ENCODE measurements at places on chromosomes 1 and 21.

- no peak for DNase-seq
These were observed 76.0 kb downstream of the STUM start for GRCh38 chr1:226624526-226624925.

- no peak for DNase-seq
These were observed 46.8 kb downstream of the TRPM2 start for GRCh38 chr21:44399955-44400790.

DNA sequence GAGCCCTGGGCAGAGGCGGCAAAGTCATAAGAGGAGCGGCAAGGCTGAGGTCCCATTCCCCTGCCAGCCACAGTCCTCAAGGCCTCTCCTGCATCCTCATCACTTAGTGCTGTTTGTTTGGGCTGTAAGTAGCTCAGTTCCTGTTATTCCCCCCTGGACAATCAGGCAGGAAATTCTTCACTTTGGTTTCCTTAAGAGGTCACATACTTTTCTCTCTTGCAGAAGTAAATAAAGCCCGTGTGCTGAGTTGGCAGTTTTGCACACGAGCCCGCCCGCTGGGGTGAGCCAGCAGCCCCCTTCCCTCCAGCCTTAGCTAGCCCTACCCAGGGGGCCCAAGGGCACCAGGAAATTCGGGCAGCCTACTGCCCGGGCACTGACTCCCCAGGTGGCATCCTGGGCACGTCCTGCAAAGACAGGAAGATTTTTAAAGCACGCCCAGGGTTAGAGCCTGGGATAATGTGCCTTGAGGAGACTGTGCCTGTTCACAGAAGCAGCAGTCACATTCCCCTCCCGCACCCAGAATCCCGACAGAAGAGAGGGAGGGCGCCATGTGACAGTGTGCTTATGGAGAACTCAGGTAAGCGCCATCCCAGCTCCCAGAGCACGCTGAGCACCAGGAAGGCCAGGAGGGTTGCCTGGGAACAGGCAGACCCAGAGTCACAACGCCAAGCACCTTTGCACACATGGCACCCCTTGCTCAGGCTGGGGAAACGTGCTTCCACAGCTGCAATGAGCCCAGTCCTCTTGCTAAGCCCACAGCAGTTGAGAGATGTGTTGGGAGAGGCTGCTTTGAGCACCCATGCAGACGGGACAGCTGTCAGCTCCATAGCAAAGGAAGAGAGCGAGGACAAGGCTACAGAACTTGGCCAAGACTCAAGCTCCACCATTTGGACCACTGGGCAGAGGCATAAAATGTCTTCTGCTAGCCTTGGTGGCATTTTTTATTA lies 144.5 kb upstream of the TMEM51 start:
- DNase-seq = no peak

DNA sequence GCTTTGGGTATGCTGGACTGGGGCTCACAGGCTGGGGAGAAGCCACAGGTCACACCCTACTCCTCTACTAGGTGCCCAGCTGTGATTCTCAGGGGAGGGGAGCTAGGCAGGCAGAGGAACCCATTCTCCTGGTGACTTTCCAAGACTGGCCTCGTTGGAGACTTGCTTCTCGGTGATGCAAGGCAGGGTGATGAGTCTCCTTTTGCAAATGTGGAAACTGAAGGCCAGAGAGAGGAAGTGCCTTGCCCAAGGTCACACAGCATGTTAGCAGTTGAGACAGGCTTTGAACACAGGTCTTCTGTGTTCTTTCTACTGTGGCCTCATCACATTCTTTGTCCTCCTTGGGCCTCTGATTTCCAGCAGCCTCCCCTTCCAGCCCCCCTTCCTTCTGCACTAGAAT lies 20.5 kb upstream of the C1QA start:
- DNase-seq = no peak

DNA sequence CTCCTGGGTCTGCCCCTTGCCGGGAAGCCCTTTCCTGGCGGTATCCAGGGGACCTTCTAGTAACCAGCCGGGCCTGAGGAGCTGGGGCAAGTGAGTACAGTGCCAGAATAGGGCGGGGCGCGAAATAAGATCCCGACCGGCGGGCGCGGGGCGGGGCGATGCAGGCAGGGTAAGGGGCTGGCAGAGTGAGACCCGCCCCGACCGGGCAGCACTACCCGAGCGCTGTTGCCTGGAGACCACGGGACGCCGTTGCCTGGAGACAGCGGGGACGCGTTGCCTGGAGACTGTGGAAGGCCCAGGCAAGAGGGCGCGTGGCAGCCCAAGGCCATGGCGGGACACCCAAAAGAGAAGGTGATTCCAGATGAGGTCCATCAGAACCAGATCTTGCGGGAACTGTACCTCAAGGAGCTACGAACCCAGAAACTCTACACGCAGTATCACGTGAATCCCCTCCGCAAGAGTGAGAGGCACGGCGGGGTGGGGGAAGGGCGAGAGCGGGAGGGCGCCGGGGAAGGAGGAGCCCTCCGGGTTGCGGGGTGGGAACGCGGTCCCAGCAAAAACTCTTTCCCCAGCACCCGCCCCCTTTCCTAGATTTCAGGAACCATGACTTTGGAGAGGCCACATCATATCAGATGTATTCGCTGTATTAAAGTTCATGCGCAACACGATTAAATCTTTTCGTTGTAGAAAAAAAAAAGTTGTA lies 24.3 kb downstream of the EBNA1BP2 start:
- peak; percentile 30 for DNase-seq

- no peak for DNase-seq
These were observed 978 bp downstream of the SLC39A1 start for GRCh38 chr1:153962088-153963029.

DNA sequence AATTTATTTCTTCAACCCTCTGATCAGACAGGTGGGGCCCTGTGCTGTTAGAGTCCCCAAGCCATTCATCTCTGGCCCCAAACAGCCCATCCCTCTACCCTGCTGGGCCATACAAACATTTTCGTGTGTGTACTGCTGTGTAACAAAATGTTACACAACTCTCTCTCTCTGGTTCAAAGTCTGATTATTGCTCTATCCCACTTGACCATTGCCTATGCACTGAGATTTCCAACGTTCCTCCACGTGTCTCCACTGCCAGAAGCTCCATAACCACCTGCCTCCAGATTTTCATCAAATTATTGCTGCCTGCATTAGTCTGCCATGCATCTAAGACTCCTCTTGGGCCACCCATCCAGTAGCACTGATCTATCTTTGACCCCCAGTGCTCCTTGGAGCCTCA lies 104.8 kb downstream of the ELAVL4 start:
- DNase-seq = no peak

DNA sequence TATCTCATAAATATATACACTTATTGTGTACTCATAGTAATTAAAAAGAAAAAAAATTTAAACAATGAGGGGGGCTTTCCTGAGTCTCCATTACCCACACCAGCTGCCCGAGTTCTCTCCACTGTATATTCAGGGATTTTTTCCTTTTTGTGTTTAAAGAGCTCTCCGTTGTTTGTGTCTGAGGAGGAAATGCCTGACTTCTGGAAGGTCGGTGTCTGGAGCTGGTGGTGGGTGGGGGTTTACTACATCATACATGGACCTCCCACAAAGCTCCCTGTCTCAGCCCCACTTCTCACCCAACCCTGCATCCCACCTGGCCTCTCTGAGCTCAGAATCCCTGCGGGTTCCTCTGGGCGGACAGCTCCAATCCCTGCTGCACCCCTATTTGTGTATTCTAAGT lies 64.1 kb upstream of the ETV3 start:
- DNase-seq = no peak

- DNase-seq = peak; percentile 59
These were observed 7.3 kb upstream of the CACNA1S start for GRCh38 chr1:201119206-201120197.

DNA sequence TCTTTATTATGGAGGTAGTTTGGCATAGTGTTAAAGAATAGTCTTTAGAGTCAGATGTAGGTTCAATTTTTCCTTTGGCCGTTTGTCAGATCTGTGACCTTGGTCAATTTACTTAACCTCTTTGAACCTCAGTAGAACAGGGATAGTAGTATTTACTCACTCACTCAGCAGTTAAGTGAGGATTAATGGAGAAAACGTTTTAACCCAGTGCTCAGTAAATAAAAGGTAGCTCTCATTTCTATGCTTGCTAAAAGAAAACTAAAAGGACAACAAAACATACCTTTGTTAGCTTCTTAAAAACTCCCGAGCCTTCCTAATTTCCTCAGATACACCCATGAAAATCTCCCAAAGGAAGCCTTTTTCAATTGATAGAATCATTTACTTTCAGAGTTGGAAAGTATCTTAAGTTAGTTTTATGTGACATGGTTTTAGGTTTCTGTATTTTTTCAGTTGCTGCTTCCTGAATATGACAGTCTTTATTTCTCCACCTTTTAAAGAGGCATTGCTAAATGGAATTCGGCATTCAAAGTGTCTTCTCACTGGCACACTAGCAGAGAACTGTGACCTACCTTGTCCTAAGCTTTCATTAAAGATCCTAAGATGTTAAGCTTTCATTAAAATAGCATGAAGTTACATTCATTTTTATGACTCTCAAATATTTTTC lies 7.8 kb downstream of the ABCD3 start:
- DNase-seq = no peak

GRCh38 chr21:40166291-40166843 lies 299.1 kb downstream of the PCP4 start:
- no peak for DNase-seq

- no peak for DNase-seq
These were observed 63.8 kb downstream of the HMGB4 start for GRCh38 chr1:33927721-33928120.

GRCh38 chr1:3942416-3943122 lies 42.5 kb upstream of the C1orf174 start:
- no peak for DNase-seq

GRCh38 chr1:174726167-174726879 lies 273.4 kb upstream of the CACYBP start:
- no peak for DNase-seq

GRCh38 chr1:150985179-150985825 lies 3.2 kb downstream of the ANXA9 start:
- DNase-seq = no peak

- no peak for DNase-seq
These were observed 353.3 kb downstream of the SMYD3 start for GRCh38 chr1:246153796-246154212.

DNA sequence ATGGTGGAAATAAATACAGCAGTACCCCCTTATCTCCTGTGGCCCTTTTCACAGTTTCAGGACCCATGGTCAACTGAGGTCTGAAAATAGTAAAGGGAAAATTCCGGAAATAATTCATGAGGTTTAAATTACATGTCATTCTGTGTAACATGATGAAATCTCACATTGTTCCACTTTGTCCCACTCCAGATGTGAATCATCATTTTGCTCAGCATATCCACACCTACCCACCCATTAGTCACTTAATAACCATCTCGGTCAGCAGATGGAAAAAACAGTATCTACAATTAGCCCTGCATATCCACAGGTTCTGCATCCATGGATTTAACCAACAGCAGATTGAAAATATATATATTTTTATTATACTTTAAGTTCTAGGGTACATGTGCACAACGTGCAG lies 86.9 kb upstream of the GORAB start:
- DNase-seq = no peak

DNA sequence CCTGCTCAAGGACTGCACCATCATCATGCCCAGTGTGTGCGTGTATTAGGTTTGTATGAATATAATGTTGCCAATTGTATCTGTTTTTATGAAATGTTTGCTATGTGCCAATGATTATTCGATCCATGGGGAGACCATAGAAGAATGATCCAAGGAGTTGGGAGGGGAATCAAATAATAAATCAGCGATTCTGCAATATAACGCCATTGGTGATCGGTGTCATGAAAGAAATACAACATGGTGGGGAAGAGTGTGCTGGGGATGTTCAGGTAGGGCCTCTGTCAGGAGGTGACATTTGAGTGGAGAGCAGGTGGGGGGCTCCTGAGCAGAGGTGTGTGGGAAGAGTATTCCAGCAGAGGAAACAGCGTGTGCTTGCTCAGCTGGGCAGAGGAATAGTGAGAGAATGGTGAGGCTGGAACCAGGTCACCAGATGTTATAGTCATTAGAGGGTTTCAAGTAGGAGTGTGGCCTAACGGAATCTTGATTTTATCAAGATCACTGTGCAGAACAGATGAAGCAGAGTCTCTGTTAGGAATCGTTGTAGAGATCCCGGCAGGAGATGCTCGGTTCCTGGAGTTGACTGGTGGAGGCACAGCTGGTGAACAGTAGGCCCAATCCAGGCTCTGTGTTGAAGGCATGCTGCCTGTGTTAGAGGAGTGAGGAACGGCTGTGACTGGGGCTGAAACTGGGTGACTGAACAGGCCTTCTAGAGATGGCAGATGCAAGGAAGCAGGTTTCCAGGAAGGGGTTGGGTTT lies 2.9 kb upstream of the ZNF496 start:
- DNase-seq = no peak

GRCh38 chr21:43608225-43608624 lies 51.1 kb downstream of the HSF2BP start:
- no peak for DNase-seq

GRCh38 chr1:232873931-232874330 lies 68.7 kb downstream of the MAP10 start:
- DNase-seq = no peak

DNA sequence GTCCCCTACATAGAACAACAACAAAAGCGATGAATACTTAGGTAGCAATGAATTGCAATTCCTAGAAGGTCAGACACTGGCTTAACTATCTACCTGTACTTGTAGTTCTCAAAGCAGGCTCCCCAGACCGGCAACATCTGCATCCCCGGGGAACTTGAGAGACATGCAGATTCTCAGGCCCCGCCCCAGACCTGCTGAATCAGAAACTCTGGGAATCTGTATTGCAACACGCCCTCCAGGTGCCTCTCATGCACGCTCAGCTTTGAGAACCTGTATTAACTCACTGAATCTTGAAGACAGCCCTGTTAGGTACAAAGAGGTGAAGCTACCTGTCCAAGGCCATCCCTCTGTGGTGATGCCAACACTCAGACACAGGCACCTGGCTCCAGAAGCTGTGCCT lies 128.1 kb downstream of the KAZN start:
- no peak for DNase-seq

DNA sequence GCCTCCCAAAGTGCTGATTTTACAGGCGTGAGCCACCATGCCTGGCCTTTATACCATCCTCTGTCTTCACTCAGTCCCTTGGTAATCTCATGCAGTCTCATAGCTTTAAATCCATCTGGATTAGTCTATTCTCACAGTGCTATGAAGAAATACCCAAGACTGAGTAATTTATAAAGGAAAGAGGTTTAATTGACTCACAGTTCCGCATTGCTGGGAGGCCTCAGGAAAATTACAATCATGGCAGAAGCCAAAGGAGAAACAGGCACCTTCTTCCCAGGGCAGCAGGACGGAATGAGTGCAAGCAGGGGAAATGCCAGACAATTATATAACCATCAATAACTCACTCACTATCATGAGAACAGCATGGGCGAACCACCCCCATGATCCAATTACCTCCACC lies 49.1 kb upstream of the CPLANE2 start:
- no peak for DNase-seq
